ENCODE measurements at places on chromosomes 5 and 9. TPM values are rescaled to one million over a fixed set of nuclear protein-coding genes. Genes with fewer than 3 reads are reported as not detected.

The SPINK13 gene
- not detected for polyA plus RNA-seq

The MYOZ3 gene
- polyA plus RNA-seq = not detected

The CHSY3 gene
- polyA plus RNA-seq = not detected

The SLC34A3 gene
- not detected for polyA plus RNA-seq

The DMGDH gene
- not detected for polyA plus RNA-seq

DNA sequence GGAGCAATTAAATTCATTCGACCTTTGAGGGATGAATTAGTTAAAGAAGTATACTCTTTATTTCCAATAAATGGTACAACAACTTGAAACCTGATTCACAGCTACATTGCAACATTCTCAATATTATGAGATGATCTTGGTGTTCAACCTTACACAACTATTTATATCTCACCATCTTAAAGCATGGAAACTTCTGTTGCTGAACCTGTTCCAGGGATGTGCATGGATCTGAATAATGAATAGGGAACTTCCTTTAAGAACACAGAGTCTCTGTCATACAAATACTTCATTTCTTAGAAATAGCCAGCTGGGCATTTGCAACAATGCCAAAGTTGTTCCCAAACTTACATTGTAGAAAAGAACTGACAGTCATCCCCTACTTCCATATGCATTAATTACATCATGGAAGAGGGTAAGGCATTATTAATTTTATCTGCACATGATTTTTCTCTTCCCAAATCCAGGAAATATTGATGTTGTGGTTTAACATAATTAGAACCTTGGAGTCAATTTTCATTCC is 39.8 kb upstream of the CCDC112 start:
- DNase-seq = no peak

DNA sequence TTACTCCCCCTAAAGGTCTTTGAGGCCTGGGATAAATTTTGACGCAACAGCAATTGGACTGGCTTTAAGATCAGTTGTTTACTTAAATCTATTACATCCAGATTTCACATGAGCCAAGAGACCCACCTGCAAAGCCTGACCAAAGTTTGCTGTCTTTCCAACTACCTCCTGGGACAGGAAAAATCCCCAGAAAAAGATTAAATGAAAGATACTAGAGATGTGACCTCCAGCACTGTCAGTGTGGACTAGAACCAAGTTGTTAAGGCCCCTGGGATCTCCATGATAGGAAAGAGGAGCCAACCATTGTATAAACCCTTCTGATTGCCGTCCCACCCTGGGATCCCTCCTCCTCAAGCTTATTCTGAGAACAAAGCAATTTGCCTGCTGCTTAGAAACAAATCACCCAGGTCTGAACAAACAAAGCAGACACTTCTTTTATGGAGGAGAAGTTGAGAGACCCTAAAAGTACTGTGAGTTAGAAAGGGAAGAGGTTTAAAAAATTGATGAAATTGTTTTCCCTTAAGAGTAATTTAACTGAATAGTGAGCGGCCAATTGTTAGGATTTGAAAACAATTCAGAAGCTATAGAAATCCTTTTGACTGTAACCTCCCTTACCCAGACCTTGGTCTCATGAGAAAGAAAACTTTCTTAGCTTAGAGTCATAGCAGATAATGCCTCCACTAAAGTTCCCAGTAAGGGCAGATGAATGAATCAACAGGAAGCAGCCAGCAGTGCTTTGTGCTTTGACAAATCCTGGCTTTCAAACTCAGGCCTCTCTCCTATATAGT is 255.2 kb downstream of the TMEM167A start:
- no peak for DNase-seq

- no peak for DNase-seq
These were observed 813.4 kb downstream of the TLE1 start for GRCh38 chr9:80875947-80876346.

- no peak for DNase-seq
These were observed 143.1 kb upstream of the RANBP3L start for GRCh38 chr5:36444582-36445418.

DNA sequence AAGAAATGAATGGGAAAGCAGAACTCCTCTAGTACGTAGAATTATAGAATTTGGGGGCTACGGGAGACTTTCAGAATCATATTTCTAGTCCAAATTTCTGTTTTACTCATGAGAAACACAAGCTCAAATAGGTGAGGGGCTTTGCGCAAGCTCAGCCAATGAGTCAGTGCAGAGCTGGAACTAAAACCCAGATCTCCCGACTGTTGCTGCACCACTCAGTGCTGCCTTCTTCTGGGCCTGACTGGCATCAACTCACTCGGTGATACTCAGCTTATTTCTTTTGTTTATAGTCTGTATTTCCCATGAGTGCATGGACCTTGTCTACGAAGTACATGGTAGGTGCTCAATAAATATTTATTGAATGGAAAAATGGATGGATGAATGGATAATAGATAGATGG is 280.2 kb downstream of the CDK5RAP2 start:
- no peak for DNase-seq

GRCh38 chr5:33611877-33612276 is 171.1 kb downstream of the TARS1 start:
- no peak for DNase-seq

GRCh38 chr9:123162791-123163345 is 105.5 kb downstream of the STRBP start:
- DNase-seq = no peak

- DNase-seq = no peak
These were observed 246.1 kb downstream of the MARCHF11 start for GRCh38 chr5:15933259-15934207.

DNA sequence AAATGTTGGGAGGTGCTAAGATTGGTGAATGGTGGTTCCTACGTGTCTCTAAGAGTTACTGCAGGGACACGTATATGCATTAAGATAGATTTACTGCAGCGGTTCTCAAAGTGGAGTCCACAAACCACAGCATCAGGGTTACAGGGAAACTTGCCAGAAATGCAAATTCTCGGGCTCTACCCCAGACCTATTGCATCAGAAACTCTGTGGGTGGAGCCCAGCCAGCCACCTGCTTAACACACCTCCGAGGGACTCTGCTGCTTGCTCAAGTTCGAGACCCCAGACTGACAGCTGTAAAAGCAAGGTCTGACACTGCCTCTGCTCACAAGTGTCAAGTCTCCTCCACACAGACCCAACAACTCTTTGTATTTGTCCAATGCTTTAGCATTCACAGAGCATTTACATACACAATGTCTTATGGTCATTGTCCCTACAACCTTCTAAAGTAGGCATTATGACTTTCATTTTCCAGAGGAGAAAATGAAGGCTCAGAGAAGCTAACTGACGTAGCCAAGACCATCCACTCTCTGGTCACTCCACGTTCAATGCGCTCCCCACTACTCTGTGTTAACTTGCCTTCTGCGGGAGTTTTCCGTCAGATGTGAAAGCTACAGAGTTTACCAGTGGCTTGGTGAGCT is 48.8 kb downstream of the HSD17B3 start:
- DNase-seq = no peak

GRCh38 chr9:133540698-133541025 is 6.2 kb downstream of the ADAMTSL2 start:
- no peak for DNase-seq

- DNase-seq = no peak
These were observed 149.5 kb downstream of the BAAT start for GRCh38 chr9:101235105-101235866.

DNA sequence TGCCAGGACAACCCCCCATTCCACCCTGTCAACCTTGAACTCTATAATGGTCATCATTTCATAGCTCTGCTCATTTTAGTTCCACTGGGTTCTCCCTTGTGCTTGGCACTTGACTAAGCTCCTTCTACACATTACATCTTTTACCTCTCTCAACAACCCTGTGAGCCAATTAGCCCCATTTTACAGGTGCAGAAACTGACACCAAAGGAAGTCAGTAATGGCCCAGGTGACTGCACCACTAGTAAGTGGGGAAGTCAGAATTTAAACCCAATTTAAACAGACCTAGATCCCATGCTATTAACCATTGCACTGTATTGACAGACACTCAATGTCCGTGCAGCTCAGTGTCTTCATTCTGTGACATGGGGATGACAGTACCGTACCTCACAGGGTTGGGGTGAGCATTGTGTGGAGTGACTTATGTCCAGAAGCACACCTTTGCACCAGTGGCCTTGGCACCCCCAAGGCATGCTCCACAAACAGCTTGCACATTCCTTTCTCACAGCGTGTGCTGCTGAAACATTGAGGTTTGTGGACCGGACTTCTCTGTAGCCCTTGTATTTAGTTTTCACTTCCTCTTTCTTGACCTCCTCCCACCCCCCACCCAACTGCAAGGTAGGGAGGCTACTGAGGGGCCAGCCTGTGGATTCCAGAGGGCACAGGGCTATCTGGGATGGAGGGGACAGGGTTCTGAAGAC is 23.1 kb downstream of the IRF1 start:
- no peak for DNase-seq

- DNase-seq = no peak
These were observed 98.6 kb upstream of the HMHB1 start for GRCh38 chr5:143713047-143714003.
